ENCODE measurements at places on chromosomes 6 and 20. TPM values are rescaled to one million over a fixed set of nuclear protein-coding genes. Genes with fewer than 3 reads are reported as not detected.

MYLK2 gene
- 1.0 TPM for total RNA-seq

DNA sequence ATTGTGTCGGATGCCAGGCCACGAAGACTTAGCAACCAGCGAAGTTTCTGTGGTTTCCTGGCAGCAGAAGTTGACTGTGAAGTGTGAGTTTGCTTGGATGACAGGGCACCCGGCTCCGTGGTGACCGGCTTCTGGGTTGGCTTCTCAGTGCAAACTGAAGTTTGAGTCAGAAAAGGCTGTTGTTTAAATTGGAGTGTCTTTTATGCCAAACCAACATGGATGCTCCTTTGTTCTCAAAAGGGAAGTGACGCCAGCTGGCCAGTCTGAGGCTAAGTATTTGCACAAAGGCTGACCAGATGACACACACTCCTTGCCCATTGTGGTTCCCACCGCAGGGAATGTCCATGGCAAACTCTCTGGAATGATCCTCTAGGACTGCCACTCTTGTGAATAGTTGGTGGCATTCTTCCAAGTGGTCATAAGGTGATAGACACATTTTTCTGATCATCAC is 164.8 kb upstream of the QKI start:
- DNase-seq, result peak; percentile 92

DNA sequence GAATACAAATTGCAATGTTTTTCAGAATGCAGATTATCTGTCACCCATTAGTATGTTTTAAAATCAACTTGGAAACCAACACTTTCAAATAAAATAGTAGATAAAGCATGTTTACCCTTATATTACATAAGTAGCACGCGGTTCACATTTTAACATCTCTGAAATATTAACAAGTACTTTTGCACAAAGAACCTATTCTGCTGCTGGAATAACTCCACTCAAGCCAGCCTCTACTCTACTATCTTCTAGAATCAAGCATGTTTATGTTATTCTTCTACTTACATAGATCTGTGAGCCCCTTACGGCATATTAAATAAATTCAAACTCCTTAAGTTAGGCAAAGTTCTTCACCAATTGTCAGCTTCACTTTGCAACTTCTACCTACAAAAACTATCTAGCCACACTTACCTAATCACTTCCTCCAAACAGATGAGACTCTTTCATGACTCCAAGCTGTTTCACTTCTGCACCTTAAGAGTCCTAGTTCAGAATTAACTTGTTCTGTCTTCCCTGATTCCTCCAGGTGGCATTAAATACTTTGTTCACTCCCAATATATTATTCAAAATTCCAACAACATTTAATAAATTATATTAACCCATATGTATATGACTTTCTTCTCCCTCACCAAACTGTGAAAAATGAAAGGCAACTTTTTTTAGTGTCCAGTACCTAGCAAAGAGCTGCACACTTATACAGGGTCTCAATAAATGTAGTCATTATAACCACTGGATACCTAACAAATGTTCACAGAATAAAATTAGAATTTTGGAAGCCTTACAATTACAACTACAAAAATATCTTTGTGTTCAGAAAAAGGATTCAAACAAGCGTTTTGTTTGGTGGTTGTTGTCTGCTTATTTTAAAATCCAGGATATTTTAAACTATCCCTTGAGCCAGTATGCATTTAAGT is 12.1 kb downstream of the CEP85L start:
- no peak for DNase-seq

DNA sequence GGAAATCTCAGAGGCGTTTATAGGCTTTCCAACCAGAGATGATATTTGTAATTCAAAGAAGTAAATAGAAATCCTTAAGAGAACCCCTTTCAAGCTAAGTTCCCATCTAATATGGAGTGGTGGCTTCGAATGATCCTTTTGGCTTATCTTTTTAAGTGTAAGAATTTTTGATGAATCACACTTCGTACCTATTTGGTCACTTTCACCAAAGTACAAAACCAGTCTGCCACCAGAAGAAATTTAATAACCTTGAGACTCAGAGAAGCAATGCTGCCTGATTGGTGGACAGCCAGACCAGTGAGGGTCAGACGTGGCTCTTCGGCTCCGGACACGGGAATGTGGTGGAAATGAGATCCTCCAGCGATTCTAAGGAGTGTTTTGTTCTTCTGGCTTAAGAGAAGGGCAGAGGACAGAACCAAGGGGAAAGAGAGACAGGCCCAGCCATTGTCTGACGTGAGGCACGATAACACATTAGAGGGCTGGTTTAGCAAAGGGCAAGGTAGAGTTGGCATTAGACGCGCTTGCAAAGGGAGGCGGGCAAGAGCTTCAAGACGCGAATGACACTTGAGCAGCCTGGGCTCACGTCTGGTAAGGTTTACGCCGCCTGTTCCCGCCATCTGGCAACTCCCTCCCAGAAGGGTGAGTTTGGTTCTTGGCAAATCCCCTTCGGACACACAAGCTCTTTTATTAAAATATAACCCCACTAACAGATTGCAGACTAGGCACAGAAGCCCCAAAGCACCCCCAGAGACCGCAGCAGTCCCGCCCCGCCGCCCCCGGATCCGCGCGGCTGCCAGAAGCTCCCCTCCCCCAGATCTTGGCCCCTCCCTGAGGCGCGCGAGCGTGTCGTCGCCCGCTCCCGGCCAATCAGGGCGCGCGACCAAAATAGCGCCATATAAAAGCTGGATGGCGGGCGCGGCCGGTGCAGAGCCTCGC is 50.0 kb upstream of the EZR start:
- DNase-seq, result no peak

- peak; percentile 44 for DNase-seq
Observed at GRCh38 chr6:144809120-144809519, 524.0 kb downstream of the UTRN start.

DNA sequence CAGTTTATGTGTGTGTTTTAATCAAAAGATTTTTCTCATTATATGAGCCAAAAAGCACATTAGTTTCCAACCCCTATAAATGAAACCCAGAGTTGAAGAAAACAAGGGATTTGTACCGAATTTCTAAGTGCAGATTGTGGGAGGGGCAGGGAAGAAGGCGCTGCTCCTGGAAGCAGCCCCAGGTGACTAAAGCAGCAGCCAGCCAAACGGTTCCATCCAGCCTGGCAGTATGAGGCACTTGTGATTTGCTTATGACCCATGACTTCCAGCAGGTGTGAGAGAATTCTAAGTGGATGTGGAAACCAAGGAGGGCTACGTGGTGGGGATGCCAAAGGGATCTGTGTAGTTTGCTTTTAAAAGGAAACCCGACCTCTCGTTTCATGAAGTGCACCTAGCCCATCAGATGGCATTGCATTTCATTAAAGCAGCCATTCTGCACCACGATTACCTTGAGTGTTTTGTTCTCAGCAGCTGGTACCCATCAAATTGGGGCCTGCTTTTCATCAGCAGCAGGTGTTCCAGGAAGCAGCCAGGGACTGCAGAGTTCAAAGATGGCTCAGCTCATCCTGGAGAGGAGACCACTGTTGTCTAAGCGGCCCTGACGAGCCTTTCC is 79.1 kb downstream of the DTD1 start:
- no peak for DNase-seq
